ENCODE measurements at places on chromosomes 3 and 15.

DNA sequence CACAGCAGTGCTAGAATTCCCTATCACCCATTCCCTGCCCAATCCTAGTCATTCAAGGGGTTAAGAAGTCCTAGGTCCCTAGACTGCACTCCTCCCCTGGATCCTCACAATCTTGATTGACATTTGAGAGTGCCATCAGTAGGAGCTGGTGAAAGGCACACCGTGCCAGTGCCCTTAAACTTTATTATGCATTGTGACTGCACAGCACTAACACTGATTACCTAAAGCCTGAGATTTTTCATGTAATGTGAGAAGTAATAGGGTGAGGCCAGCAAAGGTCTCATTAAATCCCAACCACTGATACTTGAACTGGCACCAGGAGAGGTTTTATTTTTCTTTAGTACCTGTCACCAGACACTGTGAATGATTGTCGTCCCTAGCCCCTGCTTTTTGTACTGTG lies 16.3 kb downstream of the GXYLT2 start:
- DNase-seq: no peak

- no peak for DNase-seq
Measured at GRCh38 chr3:5768281-5768945, 580.9 kb downstream of the EDEM1 start.

DNA sequence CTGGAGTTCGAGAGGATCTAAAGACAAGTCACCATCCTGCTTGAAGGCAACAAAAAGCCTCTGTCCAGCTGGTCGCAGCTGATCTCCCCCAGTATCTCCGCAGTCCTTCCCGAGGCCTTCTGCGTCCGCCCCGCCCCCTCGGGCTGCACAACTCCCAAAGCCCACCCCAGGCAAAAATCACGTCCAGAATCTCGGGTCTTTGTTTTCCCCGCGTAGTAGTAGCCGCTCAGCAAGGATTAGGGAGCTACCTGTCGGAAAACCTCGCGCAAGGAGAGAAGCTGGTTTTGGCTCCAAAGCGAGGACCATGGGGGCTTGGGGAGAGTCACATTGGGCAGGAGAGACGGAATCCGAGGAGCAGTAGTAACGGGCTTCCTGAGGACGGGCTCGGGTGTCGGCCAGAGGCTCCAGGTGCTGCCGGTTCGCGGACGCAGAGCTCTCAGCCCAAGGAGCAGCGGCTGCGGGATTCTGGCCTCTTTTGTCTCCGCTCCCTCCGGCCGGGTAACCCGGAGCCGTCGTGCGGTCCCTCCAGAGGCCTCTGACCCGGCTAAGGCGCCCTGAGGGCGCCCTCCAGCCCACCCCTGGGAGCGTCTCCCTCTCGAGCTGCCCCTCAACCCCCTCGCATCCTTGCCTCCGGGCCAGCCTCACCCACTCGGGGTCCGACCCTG lies 401 bp downstream of the ZSCAN29 start:
- no peak for DNase-seq

GRCh38 chr15:74444106-74445062 lies 10.6 kb upstream of the SEMA7A start:
- no peak for DNase-seq

- DNase-seq: no peak
Measured at GRCh38 chr3:132654721-132655120, 4.9 kb downstream of the ACAD11 start.

Data from activated CD4-positive, alpha-beta T cell treated with anti-CD3 and anti-CD28 coated beads, Interleukin-2, Interleukin-6, amounts not matched to agents 100 ng/mL and 50 ng/mL, durations not matched to agents 16 hours and 8 hours (primary cell).